ENCODE measurements at places on chromosomes 7 and 10. TPM values are rescaled to one million over a fixed set of nuclear protein-coding genes. Genes with fewer than 3 reads are reported as not detected.

GRCh38 chr7:134954197-134955082 lies 31.9 kb upstream of the AGBL3 start:
- no peak for DNase-seq

The EIF4H gene
- 190 TPM for total RNA-seq

The FKBP9 gene
- total RNA-seq: 193 TPM

GRCh38 chr7:117827862-117828261 lies 45.4 kb downstream of the CTTNBP2 start:
- no peak for DNase-seq

DNA sequence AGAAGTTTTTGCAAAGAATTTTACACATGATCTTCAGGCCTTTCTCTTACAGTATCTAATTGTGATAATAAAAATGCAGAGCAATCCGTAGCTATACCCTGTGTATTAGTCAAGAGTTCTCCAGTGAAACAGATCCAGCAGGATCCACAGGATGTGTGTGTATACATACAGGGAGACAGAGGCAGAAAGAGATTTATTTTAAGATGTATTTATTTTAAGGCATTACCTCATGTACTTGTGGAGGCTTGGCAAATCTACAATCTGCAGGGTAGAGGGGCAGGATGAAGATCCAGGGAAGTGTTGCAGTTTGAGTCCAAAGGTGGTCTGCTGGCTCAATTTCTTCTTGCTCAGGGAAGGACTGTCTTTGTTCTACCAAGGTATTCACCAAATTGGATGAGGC lies 41.7 kb downstream of the ARHGAP12 start:
- DNase-seq: no peak

All from aorta (tissue), 5 donors.